ENCODE measurements at places on chromosomes 2 and 18.

DNA sequence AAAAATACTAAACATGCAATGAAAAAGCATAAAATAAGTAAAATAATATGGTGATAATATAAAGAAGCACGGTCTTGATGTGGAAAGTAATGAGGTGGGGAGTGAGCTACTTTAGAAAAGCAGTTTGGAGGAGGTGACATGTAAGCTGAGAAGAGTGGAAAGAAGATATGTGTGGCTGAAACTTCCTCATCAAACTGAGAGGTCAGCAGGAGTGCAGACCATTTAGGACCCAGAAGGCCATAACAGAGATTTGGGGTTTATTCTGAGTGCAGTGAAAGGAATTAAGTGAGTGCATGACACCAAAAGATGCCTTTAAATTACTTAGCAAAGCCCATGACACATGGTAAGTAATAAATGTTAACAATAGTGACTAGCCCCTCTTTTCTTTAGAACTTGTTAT, 24.4 kb upstream of the TMEM182 start:
- peak; percentile 35 for DNase-seq

- DNase-seq: no peak
Observed at GRCh38 chr18:3973191-3973850, 481.8 kb downstream of the DLGAP1 start.

DNA sequence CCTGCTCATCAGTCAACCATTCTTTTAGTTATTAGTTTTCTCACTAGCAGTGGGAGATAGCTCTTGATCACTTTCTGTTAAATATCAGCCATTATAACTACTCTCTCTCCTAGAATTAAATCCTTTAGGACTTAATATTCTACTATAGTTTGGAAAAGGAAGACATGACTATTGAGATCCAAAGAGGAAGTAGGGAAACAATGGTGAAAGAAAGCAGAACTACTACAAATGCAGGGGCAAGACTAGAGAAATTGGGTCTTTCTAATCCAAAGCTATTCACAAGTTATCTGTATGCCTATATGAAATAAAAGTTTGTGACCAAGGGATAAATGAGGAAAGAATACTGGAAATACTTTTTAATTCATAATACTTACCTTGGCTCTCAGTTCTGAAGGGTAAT, 65.1 kb downstream of the SRBD1 start:
- DNase-seq: no peak

GRCh38 chr2:6231166-6231565, 539.0 kb downstream of the SOX11 start:
- no peak for DNase-seq

DNA sequence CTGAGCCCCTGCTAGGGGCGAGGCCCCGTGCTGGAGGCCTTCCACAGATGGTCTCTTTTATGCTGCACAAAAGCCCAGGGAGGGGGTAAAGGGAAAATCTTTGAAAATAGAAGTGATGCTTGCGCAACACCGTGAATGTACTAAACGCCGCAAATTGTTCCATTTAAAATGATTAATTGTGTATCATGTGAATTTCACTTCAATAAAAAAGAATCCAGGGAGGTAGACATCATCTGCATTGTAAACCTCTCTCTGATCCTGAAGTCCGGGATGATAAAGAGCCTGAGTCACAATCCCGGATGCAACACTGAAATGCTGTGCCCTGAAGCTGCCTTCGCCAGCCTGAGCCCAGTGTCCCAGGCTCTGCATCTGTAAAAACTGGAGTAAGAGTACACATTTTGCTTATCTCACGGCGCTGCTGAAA, 107.7 kb upstream of the PPP1CB start:
- DNase-seq: no peak

GRCh38 chr2:203718087-203718486, 11.6 kb downstream of the CD28 start:
- no peak for DNase-seq

- peak; percentile 91 for DNase-seq
Observed at GRCh38 chr2:77566582-77566981, 44.4 kb upstream of the LRRTM4 start.

- DNase-seq: no peak
Observed at GRCh38 chr2:101828673-101829334, 131.3 kb downstream of the MAP4K4 start.

GRCh38 chr18:5891184-5891853, 4.0 kb downstream of the TMEM200C start:
- peak; percentile 62 for DNase-seq

DNA sequence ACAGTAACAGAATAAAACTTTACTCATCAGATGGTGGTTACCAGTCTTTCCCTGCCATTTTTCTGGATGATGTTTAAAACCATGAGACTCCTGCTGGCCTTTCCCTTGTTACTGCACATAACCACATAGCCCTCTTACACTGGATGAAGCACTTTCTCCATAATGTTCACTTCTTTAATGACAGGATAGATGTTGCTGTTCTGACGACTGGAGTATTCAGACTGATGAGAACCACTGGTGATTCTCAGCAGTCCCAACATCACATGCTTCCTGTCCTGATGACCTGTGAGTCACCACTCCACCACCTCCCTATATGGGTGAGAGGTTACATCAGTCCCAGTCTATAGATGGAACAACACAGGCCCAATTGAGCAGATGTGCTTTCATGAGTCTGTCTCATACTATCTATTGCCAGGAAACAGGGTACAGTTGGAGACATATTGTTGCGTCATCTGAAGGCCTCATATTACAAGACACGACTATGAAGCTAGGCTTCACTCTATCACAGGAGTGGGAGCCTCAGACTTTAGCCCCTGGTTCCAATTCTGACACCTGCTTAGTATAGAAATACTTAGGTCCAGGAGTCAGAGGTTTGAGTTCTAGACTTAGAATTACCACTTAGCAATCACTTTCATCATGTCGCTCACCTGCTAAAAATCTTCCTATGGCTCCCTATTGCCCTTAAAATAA, 145.7 kb upstream of the KLF7 start:
- peak; percentile 97 for DNase-seq

DNA sequence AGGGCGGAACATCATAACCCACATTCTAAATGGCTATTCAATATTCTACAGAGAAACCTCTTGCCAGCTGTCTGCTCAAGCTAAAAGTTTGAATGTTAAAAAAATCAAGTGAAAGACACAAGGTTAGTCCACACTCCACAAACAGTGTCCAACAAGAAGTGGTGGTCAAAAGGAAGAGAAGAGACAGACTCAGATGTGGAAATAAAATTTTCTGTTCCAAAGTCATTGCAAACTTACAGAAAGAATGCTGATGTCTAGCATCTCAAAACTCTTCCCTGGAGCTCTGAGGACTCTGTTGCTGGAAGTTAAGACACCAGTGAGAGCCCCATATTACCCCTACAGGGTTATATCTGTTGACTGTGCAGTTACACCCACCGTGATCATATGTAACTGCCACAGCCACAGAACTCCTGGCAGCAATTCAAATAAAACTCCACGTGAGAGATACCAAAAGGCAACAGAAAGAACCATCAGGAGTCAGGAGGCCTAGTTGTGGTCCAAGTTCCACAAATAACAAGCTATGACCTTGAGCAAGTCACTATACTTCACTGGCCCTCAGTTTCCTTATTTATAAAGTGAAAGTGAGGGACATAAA, 60.9 kb downstream of the AAK1 start:
- no peak for DNase-seq

Data from DMS53 (cell line).